ENCODE measurements at places on chromosomes 13 and 19. TPM values are rescaled to one million over a fixed set of nuclear protein-coding genes. Genes with fewer than 3 reads are reported as not detected.

Gene CPAMD8
- total RNA-seq, result 294 TPM

DNA sequence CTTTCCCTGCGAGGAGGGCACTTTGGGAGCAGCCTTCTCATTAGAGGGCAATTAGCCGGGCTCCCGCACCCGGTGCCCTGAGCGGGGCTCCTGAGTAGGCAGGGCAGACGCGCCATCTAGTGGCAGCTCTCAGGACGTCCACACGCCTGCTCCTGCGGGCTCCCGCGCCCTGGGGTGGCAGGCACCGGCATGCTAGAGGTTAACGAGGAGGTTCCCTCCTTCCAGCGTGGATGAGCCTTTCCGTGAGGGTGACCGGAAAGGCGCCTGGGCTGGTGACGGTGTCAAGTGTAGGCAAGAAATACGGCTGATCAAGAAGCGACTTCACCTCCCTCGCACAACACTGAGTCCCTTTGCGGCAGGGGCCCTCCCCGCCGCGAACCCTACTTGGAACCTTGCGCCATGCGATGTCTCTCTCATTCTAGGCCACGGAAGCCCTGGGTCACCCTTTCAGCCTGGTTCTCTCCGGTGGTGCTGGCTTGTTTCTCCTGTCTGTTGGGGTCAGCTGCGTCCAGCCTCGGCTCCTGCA, 67.7 kb downstream of the ALOX5AP start:
- DNase-seq, result peak; percentile 90

Gene MISP
- total RNA-seq, result 1.1 TPM

Gene DCT
- not detected for total RNA-seq

- DNase-seq, result no peak
Measured at GRCh38 chr19:10473192-10473591, 30.0 kb downstream of the KEAP1 start.

Gene ZNF100
- 6.3 TPM for total RNA-seq

- DNase-seq, result no peak
Measured at GRCh38 chr13:44174769-44175425, 198.7 kb upstream of the SERP2 start.

Gene USHBP1
- total RNA-seq, result not detected

GRCh38 chr13:73433890-73434289, 375.1 kb downstream of the KLF5 start:
- DNase-seq, result no peak

- no peak for DNase-seq
Measured at GRCh38 chr19:5804516-5805461, at the start of gene NRTN. Gene NRTN (plus strand): TSS chr19:5805067. CDS start chr19:5824166, 19,099 bp downstream.

Gene TLE6
- total RNA-seq, result 1.5 TPM

GRCh38 chr19:4803736-4804695, 12.5 kb downstream of the FEM1A start:
- DNase-seq, result no peak

DNA sequence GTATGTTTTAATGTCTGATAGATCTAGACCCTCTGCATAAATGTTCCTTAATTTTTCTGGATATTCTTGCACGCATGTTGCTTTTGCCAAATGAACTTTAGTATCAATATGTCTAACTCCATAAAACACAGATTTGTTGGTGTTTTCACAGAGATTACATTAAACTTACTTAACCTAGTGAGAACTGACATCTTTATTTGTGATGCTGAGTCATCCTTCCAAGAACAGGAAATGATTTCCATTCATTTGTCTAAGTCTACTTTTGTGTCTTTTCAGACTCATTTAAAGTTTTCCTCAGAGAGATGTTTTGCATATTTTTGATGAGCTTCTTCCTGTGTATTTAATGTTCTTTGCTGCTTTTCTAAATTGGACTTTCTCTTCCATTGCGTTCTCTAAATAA, 184.0 kb downstream of the SLC7A1 start:
- DNase-seq, result no peak

Gene ZIC2
- total RNA-seq, result 196 TPM

Gene RRAS
- total RNA-seq, result 67.4 TPM

Gene PBX4
- total RNA-seq, result 0.46 TPM

DNA sequence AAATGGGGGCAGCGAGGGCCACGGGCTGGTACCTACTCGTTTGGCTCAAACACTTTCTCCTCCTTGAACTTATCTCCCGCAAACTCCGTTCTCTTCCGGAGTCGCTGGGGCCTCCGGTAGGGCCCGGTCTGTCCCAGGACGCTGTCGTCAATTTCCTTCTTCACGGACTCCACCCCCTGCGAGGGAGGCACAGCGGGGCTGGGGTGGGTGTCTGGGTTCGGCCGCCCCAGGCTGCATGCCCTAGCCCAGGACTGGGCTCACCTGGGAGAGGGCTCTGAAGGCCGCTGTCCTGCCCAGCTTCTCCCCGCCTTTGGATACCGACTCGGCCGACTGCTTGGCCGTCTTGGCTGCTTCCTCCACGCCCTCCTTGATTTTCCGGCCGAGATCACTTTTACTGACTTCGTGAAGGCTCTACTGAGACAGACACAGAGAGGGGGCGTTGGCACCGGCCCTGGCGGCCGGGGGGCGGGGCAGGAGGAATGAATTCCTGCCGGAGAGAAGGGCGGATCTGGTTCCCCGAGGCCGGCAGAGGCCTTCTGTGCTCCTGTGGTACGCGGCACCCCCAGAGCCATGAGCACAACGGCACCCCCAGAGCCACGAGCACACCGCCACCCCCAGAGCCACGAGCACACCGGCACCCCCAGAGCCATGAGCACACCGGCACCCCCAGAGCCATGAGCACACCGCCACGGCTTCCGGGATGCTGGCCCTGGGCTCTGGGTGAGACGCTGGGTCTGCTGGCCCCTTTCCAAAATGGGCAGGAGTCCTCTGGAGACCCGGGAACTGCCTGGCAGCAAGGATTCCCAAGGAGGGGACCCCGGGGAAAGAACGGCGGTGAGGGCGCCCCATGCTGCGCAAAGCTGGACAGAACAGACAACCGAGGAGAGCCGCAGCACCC, 8.1 kb upstream of the CTXN1 start:
- DNase-seq, result no peak

- DNase-seq, result no peak
Measured at GRCh38 chr13:33323801-33324510, 38.4 kb upstream of the STARD13 start.

DNA sequence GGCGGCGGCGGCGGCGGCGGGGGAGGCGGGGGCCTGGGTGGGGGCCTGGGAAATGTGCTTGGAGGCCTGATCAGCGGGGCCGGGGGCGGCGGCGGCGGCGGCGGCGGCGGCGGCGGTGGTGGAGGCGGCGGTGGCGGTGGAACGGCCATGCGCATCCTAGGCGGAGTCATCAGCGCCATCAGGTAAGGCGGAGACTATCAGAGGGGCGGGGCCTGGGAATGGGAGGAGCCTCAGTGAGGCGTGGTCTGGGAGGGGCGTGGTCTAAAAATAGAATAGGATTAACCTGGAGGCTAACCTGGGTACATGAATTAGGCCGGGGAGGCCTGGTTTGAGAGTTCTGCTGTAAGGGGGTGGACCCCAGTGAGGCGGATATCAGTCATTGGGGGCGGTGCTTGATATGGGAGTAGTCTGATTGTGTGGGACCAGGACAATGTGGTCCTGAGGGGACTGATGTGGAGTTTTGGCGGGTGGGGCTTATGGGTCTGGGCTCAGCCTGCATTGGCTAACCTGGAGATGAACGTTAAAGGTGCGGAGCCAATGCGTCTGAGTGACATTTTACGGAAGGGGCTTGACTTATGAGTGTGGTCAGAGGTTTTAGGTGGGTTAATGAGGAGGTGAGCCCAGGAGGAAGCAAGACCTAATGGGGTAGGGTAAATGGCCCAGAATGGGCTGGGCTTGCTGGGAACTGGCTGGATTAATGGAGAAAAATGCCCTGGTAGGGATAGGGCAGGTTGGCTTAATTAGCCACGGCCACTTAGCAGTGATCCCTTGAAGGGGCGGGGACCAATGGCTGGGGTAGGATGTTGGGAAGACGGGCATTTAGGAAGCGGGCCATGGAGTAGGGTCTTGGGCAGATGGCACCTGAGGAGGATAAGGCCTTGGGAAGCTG, 1.4 kb downstream of the CAPNS1 start:
- DNase-seq, result peak; percentile 94

- DNase-seq, result no peak
Measured at GRCh38 chr13:62537593-62537992, 1121.9 kb upstream of the PCDH20 start.

Gene RASA3
- 44.8 TPM for total RNA-seq

Gene KPNA3
- 42.6 TPM for total RNA-seq

Gene ATP12A
- total RNA-seq, result not detected

DNA sequence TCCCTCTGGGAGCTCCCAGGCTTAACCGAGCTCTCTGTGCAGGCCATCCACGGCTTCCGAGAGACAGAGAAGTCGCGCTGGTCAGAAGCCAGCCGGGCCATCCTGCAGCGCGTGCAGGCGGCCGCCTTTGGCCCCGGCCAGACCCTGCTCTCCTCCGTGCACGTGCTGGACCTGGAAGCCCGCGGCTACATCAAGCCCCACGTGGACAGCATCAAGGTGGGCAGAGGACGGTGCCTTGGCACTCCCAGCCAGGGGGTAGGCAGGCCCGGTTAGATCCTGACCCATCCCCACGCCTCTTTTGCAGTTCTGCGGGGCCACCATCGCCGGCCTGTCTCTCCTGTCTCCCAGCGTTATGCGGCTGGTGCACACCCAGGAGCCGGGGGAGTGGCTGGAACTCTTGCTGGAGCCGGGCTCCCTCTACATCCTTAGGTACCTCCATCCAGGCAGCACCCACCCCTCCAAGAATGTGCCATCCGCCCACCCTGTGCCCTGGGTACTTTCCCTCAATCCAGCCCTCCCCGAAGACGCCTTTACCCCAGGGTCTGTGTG, 1.5 kb downstream of the PSPN start:
- no peak for DNase-seq

Gene ZNF85
- 4.8 TPM for total RNA-seq

GRCh38 chr19:2944403-2944774, 382 bp downstream of the ZNF77 start:
- DNase-seq, result no peak

- no peak for DNase-seq
Measured at GRCh38 chr19:44176590-44176989, 11.7 kb downstream of the ZNF226 start.

DNA sequence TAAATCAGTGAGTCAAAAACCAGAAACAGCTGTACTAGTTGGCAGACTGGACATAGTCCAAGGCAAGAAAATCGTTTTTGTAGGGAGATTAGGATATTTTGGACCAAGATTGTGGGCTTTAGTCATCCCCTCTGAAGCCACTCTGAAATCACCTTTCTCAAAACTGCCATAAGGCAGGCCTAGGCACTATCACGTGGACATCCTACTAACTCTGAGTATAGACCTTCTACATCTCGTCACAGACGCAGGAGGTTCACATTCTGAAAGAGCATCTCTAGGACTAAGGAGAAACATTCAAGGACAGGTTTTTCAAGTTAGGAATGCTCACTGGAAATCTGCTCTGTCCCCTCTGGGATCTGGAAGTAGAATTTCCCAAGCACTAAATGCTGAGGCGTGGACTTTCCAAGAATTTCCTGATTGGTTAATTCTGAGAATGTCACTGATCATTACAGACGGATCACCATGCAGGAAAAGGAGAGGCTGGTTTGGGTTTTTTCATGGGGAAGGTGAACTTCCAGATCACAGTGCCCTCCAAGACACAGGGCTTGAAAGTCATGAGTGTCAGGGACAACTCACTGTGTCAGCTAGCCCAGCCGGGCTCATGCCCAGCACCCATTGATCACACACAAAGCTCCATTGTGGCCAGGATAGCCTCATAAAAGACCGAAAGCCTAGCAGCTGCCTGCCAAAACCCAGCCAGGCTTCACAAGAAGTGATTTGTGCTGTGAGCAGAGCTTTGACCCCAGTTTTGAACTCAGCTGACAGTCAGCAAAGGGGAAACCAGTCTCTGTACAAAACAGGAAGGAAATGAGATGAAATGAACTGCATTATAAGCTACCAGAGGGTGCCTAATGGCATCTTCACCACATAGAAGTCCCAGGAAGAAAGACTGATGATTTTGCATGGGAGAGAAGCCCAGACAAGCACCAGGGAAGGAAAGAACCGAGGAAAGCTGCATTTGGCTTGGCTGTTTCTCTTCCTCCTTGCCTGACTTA, 2.7 kb upstream of the RUBCNL start:
- DNase-seq, result no peak

- DNase-seq, result no peak
Measured at GRCh38 chr19:40410030-40410389, 3.2 kb downstream of the PRX start.

GRCh38 chr13:21814604-21815003, 143.7 kb downstream of the FGF9 start:
- DNase-seq, result no peak

DNA sequence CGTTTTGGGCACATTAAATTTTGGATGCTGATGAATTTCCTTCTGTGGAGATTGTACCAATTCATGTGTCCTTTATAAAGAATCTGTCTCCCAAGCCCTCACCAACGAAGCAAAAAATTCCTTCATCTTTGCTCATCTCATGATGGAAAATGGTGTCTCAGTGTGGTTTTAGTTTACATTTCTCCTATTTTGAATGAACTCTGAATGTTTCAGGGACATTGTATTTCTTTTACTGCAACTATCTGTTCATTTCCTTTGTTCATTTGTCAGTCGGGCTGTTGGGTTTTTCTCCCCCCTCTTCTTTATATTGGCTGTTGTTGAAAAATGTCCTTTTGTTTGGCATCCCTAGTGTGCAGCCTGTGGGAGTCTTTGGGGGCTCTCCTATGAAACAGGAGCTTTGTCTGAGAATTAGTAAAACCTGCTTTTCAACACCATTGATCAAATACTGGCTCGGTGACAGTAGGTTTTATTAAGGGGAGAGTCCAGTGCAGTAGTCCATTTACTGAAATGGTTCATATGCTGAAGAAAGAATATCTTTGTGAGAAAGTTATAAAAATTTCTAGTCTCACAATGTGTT, 91.3 kb upstream of the C1QTNF9B start:
- DNase-seq, result no peak

DNA sequence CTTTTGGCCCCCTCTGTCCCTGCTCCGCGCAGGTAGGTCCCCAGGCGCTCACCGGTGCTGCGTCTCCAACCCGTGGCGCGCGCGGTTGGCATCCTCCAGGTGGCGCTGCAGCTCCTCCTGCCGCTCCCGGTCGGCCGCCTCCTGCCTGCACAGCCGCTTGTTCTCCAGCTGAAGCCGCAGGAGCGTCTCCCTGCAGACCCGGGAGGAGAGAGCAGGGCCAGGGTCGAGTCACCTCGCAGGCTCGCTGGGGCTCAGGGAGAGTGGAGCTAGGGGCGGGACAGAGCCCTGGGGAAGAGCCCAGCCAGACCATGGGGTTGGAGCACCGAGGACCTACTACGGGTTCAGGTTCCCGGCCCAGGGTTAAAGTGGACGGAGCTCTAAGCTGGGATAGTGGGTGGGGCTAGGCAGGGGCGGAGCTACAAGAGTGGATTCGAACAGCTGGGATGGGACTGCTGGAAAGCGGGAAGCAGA, 9.3 kb downstream of the HOOK2 start:
- DNase-seq, result peak; percentile 93

DNA sequence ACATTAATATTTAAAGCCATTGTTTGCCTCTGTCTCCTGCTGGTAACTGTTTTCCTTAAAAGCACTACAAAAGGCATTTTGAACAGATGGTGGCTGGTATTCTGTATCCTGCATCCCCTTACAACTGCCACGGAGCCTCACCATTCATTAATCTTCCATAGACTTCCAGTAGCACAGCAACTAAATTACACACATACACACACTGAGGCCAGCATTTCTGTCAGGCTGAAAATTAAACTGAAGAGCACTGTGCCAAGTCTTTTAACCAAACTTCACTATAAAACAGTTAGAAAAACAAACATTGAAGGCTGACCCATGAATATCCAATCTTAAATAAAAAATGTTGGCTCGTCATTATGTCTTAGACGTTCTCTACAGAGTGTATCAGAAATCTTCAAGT, 697.8 kb downstream of the DACH1 start:
- DNase-seq, result no peak

Gene MYH14
- total RNA-seq, result not detected

Gene IZUMO1
- not detected for total RNA-seq

Gene FAM83E
- total RNA-seq, result 1.1 TPM

Gene LILRA1
- total RNA-seq, result not detected

Gene SIGLECL1
- total RNA-seq, result not detected
